Neural progenitor cell (in vitro differentiated cells): ENCODE measurements at places on chromosomes 6 and 20. TPM values are rescaled to one million over a fixed set of nuclear protein-coding genes. Genes with fewer than 3 reads are reported as not detected.
A peak's percentile ranks its signal among the peaks of the same experiment; 100 is the strongest.

Gene LY6G6D
- 0.90 TPM in 1 of 2 replicates, not detected in the other for total RNA-seq

Gene BPIFB1
- not detected in 2 replicates for total RNA-seq

Gene HSD17B8
- total RNA-seq, result 4.8 and 9.5 TPM in 2 replicates

Gene UBE2C
- 325 and 442 TPM in 2 replicates for total RNA-seq

Gene PKIB
- total RNA-seq, result 153 and 202 TPM in 2 replicates

Gene E2F1
- 9.7 and 29.7 TPM in 2 replicates for total RNA-seq

Gene SPATS1
- total RNA-seq, result 0.25 TPM in 1 of 2 replicates, not detected in the other

Gene KCNS1
- 0.03 TPM in 1 of 2 replicates, not detected in the other for total RNA-seq

Gene FAM210B
- 19.3 and 26.7 TPM in 2 replicates for total RNA-seq

Gene TUBB2B
- total RNA-seq, result 362 and 762 TPM in 2 replicates

- peak; percentile 29 for DNase-seq
Measured at GRCh38 chr6:168826726-168827585, 386.0 kb downstream of the SMOC2 start.

DNA sequence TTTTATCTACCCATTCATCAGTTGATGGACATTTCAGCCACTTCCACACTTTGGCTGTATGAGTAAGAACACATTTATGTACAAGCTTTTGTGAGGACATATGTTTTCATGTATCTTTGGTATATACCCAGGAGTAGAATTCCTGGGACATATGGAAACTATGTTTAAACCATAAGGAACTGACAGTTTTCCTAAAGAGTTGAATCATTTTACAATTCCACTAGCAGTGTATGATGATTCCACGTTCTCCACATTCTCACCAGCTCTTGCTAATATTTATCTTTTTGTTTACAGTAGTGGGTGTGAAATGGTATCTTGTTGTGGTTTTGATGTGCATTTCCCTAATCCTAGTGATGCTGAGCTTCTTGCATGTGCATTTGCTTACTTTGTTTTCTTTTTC is 338.1 kb downstream of the PLCB1 start:
- DNase-seq, result no peak

GRCh38 chr6:68891419-68891818 is 256.3 kb downstream of the ADGRB3 start:
- no peak for DNase-seq

DNA sequence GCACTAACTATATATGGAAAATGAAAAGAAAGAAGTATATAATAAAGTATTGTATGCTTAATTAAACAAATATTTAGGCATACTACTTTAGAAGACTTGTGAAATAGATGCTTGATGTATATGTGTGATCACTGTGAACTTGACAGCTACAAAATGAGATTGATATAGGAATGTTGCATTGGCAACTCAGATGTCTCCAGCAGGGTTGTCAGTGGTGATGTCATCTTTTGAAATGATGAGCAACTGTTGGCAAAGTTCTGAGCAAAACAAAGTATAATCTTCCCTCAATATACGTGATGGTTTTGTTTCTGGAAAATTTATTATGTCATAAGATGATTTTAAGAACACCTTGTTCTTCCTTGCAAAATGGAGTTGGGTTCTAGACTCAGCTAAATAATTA is 133.8 kb downstream of the ARID1B start:
- no peak for DNase-seq

GRCh38 chr20:4052139-4052480 is 36.8 kb upstream of the RNF24 start:
- no peak for DNase-seq

DNA sequence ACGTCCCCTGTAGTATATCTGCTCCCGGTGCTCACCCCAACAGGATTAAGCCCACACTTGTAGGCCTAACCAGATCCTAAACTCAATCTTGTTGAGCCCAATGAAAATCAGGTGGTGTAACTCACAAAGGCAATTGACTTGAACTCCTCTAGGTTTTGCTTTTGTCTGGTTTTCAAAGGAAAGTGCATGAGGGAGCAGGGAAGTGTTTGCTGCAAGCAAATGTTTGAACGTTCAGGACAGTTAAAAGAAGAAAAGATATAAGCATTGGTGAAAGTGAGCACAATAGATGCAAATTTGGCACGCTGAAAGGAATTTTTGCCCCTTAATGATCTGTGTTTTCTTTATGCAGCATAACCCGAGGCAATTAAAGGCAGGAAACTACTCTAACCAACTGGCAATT is 212.6 kb downstream of the PLCB1 start:
- DNase-seq, result no peak

- no peak for DNase-seq
Measured at GRCh38 chr6:142947714-142948480, 2.9 kb upstream of the HIVEP2 start.

DNA sequence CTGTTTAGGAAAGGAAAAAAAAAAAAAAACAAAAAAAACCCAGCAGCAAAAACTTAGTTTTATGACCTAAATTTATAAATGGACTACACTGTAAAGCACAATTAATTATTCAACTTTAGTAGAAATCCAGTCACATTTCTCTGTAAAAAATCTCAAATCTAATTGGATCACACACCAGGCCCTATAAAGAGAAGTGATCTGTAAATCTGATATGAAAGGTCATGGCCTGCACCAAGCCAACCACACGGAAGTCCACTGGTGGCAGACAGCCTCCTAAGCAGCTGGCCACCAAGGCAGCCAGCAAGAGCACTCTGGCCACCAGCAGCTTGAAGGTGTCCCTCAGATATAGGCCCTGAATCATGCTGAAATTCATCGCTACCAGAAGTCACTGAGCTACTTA is 131.6 kb downstream of the HFE start:
- no peak for DNase-seq

DNA sequence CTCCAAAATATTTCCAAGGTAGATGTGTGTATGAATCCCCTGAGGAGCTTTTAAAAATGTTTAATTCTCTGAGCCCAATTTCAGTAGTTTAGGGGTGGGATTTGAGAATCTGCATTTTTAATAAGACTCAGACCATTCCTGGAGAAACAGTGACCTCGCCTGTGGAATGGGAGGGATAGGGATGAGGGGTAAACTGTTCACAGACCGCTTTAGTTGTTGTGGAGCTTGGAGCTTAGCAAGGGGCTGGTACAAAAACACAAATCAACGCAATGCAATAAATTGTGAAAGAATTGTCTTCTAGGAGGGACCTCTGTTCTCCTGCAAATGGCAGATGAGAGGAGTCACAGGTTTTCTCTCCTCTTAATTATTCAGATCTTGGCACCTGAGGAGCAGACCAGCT is 239.3 kb upstream of the SULF2 start:
- no peak for DNase-seq

GRCh38 chr20:13638496-13639149 is at the start of gene TASP1:
TASP1 (minus strand) TSS chr20:13638932; CDS start chr20:13630078, 8,854 bp downstream.
- DNase-seq, result peak; percentile 96

DNA sequence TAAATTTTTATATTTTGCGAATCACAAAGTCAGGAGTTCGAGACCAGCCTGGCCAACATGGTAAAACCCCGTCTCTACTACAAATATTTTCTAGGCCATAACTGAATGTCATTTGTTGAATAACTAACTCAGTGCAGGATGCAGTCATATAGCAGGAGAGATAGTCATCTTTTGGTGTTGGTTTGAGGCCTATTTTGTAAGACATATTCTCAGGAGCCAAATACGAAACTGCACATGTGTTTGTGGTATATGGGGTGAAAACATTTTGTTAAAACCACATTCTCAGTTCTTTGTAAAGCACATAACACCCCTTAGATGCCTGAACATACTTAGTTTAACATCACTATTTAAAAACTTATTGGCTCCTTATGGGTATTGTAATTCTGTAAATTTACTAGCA is 4.7 kb upstream of the ENPP5 start:
- no peak for DNase-seq

DNA sequence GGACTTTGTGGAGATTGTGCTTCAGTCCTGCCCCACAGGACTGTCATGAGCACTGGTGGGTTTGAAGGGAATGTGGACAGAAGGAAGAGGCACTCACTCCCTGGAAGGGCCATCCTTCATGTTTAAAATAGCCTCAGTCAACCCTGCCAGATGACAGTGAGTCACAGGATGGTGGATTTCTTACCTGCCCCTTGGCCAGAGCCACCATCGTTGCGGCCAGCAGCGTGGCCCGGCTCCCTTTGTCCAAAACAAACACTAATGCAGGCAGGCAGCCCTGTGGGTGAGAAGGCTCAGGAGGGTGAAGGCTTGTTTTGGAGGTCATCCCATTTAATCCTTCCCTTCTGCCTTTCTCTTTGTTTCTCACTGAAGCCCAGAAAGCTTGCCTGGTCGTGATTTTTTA is 422.7 kb downstream of the CD83 start:
- DNase-seq, result peak; percentile 15

DNA sequence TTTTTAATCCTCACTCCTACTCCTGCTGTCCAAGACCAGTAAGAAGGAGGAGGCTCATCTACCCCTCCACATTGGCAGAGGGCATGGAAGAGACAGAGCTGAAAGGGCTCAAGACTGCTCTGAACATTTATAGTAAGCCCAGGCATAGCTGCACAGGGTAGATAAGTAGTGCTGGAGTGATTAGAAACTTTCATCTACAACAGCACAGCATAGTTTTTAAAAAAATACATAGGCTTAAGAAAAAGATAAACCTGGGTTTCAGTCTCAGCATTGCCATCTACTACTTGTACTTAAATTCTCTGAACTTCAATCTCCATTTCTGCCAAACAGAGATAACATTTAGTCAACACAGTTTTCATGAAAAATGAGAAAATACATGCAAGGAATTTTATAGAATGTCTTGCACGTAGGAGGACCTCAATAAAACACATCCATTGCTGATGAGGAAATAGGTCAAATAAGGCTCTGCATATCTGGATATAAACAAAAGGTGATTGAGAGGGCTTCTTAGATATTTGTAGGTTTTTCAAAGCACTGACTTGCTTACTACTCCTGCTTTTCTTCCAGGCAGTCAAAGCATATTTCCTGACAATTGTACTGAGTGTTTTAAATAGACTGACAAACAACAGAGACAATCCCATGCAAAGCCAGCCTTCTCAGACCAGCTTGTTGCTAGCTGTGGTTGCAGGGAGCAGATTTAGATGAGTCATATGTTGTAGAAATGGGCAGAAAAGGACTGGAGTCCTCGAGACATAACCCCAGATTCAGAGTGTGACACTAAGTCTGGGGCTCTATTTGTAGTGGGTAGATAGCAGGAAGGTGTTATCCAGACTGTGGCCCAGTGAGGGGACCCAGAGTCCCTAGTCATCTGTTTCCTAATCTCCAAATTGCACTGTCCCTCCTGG is 107.4 kb upstream of the TAB2 start:
- no peak for DNase-seq

DNA sequence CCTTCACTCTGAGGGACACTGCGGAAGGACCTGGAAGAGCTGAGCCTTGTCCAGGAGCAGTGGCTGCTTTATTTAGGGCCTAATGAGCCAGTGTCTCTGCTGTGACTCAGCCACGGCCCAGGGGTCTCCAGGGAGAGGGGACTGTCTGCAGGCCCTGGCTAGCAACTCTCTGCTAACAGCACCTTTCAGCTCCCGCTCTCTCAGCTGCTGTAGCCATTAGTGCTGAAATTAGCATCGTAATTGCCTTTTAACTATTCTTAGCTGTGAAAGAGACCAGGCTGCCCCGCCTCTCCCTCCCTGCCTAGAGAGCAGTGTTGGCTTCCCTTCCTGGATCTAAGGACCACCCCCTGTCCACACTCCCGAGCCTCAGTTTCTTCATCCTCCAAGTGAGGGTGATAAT is 53.1 kb upstream of the SLC32A1 start:
- DNase-seq, result peak; percentile 57

- no peak for DNase-seq
Measured at GRCh38 chr6:7907159-7907558, 3.4 kb downstream of the TXNDC5 start.

DNA sequence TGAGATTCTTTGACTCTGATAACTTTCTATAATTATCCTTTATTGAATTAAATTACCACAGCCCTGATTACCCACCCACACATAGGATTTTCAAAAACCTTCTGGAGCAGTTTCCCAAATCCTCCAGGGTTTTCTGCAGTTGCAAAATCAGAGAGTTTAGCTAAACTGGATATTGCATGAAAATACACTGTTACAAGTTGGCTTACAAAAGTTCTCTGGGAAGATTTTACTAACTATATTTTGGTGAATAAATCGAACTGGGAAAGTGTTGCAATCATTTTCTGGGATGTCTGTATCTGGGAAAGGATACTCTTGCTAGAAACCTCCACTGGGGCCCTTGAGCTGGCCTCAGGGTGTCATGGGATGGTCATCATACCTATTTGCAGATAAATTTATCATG is 97.6 kb upstream of the STMND1 start:
- no peak for DNase-seq

DNA sequence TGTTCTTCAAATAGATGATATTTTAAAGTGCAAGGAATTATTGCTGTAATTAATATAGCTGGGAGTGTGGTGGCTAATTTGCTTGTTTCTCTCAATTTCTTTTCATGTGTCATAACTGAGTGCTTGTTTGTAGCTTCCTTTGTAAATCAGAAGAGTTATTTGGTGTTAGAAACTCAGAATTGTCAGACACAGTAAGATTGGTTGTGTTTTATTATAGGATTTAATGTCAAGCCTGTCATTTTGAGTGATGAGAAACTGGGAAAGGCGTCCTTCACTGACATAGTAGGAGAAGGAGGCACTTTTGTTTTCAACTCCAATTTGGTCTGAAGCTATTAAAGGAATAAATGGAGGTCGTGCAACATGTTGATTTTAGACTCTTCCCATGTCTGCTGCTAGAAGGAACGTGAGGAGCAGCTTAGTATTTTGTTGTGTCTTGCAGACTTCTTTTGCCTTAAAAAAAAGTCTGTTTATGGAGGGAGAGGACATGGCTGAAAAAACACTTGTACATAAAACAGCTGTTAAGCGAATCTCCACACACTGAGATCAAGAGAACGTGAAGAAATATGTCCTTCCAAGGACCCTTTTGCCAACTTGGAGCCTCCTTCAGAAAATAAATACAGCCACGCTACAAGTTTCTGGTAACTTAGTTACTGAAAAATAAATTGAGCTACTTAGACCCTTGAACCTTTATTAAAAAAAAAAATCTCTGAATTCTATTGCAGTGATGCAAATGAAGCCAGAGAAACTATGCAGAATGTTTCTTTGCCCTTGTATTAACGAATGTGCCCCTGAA is 59.5 kb downstream of the BMP6 start:
- no peak for DNase-seq

DNA sequence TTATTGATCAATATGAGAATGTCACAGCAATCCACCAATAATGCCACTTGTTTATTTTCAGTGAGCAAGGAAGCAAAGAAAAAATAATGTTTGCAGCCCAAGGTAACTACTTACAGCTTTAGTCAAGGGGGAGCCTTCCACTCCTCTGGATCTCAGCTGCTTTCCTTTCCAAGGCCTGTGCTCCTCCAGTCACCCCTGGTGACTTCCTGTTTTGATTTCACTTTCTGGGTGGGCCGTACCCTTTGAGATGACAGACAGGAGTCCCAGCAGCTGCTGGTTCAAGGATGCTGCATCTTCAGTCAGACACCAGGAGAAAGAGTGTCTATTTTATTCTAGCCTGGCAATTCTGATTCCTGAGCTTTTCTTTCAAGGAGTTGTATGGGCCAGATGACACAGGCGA is 5.6 kb upstream of the VNN2 start:
- DNase-seq, result no peak

DNA sequence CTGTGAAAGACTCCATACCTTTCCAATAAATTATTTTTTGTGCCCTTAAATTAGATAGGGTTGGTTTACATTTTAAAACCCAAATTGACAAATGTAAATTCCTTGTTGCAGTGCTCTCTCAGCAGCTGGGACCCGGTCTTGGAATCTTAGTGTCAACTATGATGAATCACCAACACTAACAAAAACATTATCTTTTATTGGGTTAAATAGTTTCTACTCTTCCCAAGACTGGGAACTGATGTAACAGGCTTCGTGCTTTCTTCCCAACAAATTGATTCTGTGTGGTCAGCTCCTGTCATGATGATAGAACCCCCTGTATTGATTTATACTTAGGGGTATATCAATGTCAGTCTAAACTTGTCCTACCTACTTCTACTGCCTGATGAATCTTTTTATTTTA is 23.2 kb upstream of the AHI1 start:
- no peak for DNase-seq
